Naive thymus-derived CD8-positive, alpha-beta T cell (primary cell): ENCODE measurements at places on chromosomes 5 and 9. TPM values are rescaled to one million over a fixed set of nuclear protein-coding genes. Genes with fewer than 3 reads are reported as not detected.

The CBY3 gene
- not detected for polyA plus RNA-seq

The TDRD7 gene
- 2.5 TPM for polyA plus RNA-seq

The SERF1A gene
- 2.6 TPM for polyA plus RNA-seq

The STRBP gene
- 19.9 TPM for polyA plus RNA-seq

The KIF20A gene
- not detected for polyA plus RNA-seq

The LCN10 gene
- 3.1 TPM for polyA plus RNA-seq

GRCh38 chr5:579746-580366 is 32.3 kb upstream of the CEP72 start:
- DNase-seq = no peak

DNA sequence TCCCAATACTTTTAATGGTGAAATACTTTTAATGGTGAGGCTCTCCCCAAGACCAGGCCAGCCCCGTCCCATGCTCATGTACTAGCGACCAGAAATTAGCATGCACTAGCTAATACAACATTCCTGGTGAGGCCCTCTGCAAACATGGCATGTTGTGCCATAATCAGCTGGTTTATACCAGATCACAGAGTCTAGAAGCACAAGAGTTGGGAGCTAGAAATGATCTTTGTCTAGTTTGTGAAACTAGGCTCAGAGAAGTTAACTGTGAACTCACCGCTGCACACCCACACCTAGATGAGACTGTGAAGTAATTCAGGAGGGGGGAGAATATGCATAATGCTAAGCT is 37.4 kb downstream of the MTMR12 start:
- no peak for DNase-seq

DNA sequence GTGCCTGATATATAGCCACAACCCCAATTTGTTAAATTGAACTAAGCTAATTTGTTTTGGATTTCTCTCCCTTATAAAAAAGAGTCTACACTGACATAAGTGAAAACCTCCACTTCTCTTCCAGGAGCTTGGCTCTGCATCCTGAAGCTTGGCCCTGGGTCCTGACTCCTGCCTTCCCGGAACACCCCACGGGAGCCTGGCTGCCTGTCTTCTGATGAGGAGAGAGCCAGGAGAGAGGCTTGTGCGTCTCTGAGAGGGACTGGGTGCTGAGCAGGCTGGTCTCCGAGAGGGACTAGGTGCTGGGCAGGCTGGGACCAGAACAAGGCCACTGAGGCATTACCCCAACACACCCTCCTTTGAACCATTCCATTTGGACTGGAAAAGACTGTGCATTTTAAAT is 6.5 kb upstream of the PTGES start:
- DNase-seq = no peak

- DNase-seq = no peak
Measured at GRCh38 chr5:169351721-169352120, 50.8 kb upstream of the SLIT3 start.

- no peak for DNase-seq
Measured at GRCh38 chr5:17127743-17128231, 89.6 kb upstream of the BASP1 start.

- no peak for DNase-seq
Measured at GRCh38 chr9:99023831-99024230, 80.1 kb downstream of the COL15A1 start.

DNA sequence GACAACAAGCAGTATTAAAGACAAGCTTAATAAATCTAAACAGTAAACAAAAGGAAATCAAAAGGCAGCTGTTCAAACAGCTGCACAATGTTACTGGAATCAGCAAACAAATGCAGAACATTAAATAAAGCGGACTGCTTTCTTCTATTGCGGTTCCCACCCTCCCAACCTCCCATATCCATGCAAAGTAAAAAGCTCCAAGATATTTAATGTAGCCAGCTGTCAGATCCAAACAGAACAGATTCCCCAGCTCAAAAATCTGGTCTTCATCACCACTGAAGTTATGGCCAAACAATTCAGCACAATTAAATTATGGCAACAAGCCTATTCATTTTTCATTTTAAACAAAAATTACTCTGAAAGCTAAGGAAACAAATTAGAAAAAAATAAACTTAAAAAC is 75.9 kb downstream of the SLC38A9 start:
- no peak for DNase-seq

DNA sequence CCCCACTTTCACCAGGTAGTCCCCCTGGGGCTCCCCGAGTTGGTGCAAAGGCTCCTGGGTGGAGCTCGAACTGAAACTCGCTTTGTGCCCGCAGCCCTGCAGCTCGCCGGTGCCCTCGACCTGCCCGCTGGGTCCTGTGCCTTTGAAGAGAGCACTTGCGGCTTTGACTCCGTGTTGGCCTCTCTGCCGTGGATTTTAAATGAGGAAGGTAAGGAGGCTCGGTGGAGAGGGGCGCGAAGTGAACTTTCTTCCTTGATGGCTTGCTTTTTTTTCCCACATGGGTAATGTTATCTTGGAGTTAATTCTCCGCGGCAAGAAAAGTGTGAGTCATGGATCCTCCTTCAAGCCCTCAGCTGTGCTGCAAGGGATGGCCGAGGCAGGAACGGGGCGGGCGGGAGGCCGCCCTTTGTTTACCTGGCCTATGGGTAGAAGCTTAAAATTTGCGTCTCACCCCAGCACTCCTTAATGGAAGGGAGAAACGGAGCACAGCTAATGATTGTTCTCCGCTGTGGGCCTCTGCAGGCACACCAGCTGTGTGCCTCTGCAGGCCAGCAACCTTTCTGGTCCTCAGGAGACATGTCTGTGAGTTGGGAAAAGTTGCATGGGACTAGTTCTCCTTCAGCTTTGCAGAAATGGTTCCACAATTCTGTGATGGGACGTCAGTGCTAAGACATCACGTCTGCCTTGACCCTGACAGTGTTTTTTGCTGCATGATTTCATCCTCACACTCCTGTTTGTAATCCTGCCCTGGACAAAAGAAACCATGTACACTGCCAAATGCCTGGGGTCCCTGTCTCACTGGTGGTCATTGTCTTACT is 1.1 kb downstream of the MAMDC2 start:
- no peak for DNase-seq

DNA sequence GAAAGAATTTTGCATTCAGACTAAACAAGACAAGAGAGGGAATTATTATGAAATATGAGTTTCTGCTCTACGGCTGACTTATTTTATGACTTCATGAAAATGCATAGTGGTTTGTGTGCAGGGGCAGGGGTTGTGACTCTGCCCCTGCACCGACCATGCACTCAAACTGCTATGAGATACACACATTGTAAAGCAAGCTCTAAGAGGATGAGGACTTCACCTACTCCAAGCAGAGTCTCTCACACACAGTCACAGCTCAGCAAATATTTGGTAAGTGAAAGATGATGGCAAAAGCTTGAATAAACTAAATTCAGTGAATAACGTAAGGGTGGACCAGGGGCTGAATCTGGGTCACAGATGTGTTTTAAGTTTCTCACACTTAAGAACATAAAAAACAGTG is 542.9 kb downstream of the PRELID2 start:
- DNase-seq = no peak

DNA sequence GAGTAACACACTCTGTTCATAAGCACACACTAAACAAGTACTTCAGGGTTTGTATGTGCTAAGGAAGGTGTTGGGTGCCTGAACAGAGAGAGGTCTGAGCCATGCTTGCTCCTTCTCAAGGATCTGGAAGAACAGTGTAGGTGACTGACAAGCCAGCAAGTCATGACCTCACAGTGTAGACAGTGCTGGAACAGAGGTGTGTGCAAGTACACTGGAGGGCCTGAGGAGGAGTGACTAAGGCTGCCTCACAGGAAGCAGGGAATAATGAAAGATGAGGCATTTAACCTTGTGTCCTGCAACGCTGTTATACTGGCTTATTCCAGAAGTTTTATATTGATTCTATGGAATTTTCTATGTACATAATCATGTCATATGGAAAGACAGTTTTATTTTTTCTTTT is 83.9 kb downstream of the TMEM174 start:
- DNase-seq = no peak

GRCh38 chr5:106521701-106522100 is 1149.0 kb downstream of the EFNA5 start:
- DNase-seq = no peak

GRCh38 chr5:173736923-173737412 is 120.5 kb upstream of the BOD1 start:
- DNase-seq = no peak

- no peak for DNase-seq
Measured at GRCh38 chr5:14699159-14699558, 34.6 kb downstream of the OTULIN start.
